ENCODE measurements at places on chromosomes 1 and 21.

- no peak for DNase-seq
These were observed 80.7 kb upstream of the HP1BP3 start for GRCh38 chr1:20867847-20868246.

DNA sequence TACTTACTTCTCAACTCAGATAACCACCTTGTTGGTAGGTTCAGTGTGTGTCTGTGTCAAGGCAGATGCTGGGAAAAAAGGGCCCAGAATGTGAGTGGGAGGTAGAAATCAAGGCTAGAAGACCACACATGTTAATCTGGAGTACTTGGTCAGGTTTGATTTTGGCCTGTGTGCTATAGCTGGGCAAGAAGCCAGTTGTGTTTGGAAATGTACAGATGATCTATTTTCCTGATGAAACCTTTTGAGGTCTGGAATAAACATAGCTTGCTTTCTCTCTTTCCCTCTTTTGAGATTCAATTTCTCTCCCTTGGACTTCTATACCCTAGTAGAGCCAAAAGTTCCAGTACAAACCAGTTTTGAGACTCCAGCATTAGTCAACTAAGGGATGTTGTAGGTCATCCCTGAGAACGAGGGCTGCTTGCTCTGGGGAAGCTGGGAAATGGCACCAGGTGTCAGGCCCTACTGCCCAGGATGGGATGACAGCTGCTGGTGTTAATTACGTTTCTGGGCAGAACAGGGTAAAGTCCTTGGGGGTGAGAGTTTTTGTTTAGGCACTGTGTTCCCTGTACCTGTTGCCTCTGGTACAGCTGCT lies 15.8 kb downstream of the MAPKAPK2 start:
- no peak for DNase-seq

DNA sequence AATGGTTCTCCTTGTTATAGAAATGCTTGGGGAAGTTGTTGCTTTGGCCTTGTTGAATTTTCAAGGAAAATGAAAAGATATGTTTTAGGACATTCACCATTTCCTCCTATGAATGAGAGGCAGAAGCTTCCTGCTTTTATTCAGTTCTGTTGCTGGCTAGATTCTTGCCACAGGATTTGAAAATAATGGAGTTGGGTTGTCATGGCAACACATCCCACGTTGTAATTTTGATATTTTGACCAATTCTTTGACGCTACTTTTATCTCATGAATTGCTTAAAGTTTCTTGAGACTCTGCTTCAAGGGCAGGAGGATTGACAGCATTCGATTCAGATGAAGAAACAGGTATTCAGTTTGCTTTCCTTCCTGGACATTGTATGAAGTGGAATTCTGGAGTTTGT lies 331.5 kb downstream of the PRDM2 start:
- DNase-seq, result no peak

GRCh38 chr1:7572654-7573152 lies 198.4 kb upstream of the VAMP3 start:
- no peak for DNase-seq

DNA sequence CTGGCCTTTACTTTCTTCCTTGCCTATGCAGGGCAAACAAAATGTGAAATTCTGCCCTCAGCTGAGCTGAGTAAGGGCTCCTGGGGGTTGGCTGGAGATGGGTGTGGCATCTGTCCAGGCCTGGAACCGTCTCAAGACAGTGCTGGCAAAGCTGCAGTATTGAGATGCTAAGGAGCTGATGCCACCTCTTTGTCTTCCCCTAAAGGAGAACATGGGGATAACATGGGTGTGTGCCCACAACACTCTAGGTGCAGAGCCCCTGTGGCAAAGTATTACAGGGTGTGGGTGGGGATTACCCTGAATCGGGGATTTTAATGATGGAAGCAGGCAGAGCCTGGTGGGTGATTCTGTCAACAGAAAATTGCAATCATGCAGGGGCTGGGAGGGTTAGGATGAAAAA lies 2.5 kb upstream of the ST3GAL3 start:
- DNase-seq, result no peak

GRCh38 chr1:26582836-26583460 lies 53.4 kb downstream of the RPS6KA1 start:
- no peak for DNase-seq

DNA sequence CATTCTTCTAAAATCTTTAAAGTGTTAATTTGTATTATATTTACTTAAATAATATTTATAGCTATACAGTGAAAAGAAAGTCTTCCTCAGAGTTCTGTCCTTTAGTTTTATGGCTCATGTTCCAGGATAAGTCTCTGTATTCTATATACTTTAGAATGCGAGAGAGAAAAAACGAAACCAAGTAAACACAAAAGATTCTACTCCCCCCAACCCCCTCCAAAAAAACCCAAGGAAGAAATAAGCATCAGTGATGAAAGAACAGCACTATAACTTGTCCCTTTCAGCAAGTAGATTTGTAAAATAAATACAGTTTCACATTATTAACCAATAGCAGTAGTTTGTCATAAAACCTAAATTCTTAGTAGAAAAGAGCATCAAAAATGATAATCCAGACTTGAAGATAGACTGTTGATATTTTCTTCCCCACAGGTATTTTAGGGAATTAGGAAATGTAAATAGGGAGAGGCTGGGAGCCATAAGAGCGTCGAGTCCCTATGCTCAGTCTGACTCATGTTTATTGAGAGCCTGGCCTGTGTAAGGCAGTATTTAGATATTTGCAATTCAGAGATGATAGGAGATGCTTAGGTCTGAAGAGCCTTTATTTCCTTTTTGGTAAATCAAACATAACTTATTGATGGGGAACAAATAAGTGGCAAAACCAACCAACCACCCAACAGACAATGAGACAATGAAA lies 35.5 kb downstream of the CDC14A start:
- no peak for DNase-seq

- DNase-seq, result no peak
These were observed 5.2 kb upstream of the HSD3B2 start for GRCh38 chr1:119409731-119410130.

- no peak for DNase-seq
These were observed 17.9 kb upstream of the SDE2 start for GRCh38 chr1:226017070-226017469.

DNA sequence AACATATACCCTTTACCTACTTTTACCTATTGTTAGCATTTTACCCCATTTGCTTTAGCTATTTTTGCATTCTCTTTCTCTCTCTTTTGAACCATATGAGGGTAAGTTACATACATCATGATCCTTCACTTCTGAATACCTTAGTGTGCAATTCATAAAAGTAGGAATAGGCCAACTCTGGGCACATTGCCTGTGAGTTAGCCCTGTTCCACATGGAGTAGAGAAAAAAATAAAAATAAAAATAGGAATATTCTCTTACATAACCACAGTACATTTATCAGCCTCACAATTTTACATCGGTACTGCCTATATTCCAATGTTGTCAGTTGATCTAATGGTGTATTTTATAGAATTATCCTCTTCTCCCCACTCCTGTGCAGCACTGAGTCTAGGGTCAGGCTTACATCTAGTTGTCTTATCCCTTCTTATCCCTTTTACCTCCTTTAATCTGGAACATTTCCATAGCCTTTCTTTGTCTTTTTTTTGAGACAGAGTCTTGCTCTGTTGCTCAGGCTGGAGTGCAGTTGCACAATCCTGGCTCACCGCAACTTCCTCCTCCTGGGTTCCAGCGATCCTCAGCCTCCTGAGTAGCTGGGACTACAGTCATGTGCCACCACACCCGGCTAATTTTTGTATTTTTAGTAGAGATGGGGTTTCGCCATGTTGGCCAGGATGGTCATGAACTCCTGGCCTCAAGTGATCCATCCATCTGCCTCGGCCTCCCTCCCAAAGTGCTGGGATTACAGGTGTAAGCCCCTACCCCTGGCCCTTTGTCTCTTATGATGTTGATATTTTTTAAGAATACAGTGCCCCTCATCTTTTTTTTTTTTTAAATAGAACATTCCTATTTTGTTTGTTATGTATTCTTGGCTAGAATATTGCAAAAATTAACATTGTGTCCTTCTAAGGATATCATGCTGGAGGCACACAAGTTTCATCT lies 11.1 kb upstream of the SLC30A1 start:
- no peak for DNase-seq

GRCh38 chr21:40186045-40186444 lies 318.8 kb downstream of the PCP4 start:
- DNase-seq, result no peak

DNA sequence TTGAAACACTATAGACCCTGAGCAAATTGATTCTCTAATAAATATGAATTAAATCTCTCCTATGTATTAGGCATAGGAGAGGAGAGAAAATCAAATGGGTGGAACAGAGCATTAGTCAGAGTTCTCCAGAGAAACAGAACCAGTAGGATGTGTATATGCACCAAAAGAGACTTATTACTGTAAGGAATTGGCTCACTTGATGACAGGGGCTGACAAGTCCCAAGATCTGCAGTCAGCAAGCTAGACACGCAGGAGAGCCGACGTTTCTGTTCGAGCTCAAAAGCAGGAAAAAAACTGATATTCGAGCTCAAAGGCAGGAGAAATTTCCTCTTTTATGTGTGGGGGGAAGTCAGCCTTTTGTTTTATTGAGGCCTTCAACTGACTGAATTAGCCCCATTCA lies 259.2 kb upstream of the KAZN start:
- DNase-seq, result no peak

DNA sequence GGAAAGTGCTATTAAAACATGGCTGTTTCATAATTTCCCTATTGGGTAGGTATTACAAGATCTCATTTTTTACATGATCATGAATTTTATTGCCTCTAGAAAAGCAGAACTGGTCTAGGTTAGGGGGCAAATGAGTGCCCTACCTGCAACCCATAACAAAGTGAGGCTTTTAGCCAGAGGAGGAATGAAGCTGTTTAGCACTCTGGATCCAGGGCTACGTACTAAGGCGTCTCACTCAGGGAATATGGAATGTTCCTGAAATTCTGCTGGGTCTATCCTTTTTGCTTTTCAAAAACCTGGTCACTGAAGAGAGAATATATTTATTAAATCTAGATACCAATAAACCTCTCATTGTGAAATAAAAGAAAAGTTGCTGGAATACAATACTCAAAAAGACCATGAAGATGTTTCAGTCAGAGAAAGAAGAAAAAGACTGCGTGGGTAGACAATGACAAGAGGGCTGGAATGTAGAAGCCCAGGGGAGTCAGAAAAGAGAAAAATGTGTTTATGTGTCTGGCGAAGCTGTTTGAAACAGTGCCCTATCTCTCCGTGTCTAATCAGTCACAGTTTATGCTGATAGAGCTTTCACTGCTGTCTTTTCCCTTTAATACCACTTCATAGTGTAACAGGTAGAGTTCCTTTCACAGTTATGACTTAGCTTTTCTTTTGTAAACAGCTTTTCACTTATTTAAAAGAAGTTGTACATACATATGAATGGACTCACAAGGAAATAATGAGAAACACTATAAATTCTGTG lies 25.0 kb upstream of the SYDE2 start:
- no peak for DNase-seq

GRCh38 chr1:167819849-167820683 lies 93.9 kb downstream of the ADCY10 start:
- no peak for DNase-seq

GRCh38 chr21:45623436-45623835 lies 20.1 kb upstream of the PCBP3 start:
- no peak for DNase-seq

- no peak for DNase-seq
These were observed 6.1 kb downstream of the AGTRAP start for GRCh38 chr1:11741919-11742558.

DNA sequence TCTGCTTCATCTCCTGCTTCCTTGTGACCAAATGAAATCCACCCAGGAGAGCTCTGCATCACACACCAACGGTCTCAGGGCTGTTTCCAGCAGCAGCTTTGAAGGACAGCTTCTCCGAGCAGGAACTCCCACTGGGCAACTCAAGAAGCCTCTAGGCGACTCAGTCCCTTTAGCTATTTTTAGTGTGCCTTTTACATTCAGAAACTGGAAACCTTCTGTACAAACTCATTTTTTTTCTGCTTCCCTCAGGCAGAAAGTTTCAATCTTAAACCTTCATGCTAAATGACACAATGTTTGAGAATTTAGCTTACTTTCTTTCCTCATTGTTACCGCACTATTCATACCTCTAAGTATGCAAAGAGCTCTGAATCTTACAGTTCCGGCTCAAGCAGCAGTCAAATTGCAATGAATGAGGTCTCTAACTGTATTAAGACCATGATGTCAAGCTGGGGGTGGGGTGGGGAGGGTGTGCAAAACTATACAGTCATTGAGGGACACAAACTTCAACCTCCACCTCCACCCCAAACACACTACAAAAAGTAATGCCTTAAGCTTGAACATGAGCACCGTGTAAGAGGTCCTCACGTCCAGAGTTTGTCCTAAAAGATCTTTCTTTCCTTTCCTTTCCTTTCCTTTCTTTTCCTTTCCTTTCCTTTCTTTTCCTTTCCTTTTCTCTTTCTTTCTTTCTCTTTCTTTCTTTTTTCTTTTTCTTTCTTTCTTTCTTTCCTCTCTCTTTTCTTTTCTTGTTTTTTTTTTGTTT lies 16.4 kb upstream of the TARBP1 start:
- DNase-seq, result no peak

DNA sequence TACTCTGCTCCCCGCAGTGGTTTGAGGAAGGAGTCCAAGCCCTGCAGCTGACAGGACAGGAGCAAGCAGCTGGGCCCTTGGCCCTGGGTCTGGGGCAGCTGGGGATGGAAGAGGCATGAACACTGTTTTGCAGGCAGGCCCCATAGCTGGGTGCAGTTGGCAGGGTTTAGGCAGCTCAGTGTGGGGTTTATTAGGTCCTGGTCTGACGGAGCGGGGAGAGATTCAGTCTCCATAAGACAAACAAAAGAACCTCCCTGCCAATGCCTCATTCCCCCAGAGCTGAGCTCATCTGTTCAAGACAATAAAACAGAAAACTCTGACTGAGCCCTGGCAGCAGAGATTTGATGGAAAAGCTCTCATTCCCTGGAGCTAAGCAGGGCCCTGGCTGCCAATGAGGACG lies 37.3 kb downstream of the OLFML2B start:
- no peak for DNase-seq

- no peak for DNase-seq
These were observed 55.6 kb downstream of the DDR2 start for GRCh38 chr1:162687870-162688269.

- no peak for DNase-seq
These were observed 20.6 kb downstream of the ESPN start for GRCh38 chr1:6445062-6445763.

GRCh38 chr1:33336580-33336979 lies 15.7 kb upstream of the A3GALT2 start:
- DNase-seq, result no peak

DNA sequence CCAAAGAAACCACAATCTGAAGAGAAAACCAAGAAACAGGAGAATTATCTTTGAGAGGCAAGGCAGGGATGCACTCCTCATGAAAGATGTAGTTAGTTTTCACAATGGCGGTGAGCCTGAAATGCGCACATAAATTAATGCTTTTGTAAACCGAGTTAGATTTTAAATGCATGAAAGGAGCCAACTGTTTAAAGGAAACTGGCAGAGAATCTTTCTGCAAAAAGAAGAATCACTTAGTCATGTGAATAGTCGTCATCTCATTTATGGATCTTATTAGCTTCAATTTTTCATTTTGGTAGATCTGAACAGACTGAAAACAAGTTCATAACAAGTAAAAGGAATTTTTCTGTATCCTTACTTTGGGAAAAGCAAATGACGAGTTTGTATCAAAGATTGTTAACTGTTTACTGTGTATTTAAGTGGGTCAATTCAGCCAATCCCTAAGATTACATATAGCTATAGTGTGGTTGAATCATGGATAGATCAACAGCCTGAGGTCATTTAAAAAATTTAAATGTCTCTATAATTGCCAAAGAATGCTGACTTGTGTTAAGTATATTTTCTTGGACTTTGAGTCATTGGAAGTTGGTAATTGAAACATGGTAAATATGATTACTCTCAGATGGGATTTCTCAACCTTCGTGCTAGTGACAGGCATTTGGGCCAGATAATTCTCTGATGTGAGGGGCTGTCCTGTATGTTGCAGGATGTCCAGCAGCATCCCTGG lies 226.6 kb upstream of the KAZN start:
- no peak for DNase-seq

- DNase-seq, result no peak
These were observed 844 bp downstream of the ZMYM6 start for GRCh38 chr1:35030756-35031446.
